ENCODE measurements at places on chromosomes 7 and 10. TPM values are rescaled to one million over a fixed set of nuclear protein-coding genes. Genes with fewer than 3 reads are reported as not detected.

HMX3 gene
- not detected for total RNA-seq

GRCh38 chr10:9858816-9859215, 1158.9 kb upstream of the CELF2 start:
- no peak for DNase-seq

- no peak for DNase-seq
Measured at GRCh38 chr10:19638896-19639233, 177.4 kb upstream of the PLXDC2 start.

DNA sequence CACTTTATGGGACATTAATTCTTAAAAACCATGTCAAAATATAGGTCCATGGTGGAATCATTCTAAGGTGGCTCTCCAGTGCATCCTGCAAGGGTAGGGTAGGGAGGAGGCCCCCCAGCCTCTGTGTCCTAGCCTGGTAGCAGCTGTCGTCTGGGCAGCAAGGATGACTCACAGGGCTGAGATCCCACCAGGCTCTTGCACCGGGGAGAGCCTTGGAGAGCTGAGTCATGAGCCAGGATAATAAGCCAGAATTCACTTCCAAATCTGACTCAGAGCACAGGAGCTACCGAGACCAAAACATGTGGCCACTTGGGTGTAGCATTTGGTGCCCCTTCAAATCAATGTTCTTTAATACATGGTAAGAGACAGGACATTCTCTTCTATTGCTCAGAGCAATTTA, 298.5 kb downstream of the NEBL start:
- DNase-seq, result no peak

- DNase-seq, result peak; percentile 66
Measured at GRCh38 chr7:98116656-98117461, 10.2 kb downstream of the LMTK2 start.
